Lung (tissue), 17 donors: ENCODE measurements at places on chromosomes 5 and 9. TPM values are rescaled to one million over a fixed set of nuclear protein-coding genes. Genes with fewer than 3 reads are reported as not detected.

DNA sequence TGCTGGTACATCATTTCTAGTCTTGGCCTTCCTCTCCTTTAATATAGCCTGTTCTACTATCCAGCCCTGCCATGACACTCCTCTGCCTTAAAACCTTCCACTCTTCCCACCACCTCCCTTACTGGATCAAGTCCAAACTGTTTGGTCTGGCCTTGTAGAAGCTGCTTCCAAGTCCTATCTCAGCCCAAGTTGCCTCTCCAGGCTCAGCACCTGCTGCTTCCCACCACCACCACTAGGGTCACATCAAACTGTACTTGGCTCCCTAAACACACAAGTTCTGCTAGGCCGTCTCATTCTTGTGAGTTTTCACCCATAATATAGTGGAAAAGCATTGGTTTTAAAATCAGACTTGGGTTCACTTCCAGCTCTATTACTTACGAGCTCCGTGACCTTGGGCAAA is 1.4 kb downstream of the NDUFA8 start:
- DNase-seq: peak; percentile 25

DNA sequence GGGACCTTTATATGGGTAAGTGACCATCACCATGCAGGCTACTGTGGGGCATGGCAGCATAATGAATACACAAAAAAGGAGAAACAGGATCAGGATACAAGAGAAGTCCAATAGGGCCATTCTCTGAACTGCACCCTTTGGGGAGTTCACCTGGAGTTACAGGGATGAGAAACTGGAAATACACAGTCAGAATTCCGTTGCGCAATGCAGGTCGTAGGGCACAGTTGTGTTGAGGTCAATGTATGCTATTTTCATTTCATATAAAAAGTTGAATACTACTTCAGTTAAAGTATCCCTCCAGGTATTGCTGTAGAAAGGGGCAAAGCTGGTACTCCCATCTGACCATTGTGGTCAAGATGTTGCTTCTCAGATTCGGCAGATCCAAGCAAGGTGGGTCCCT is 471.4 kb downstream of the DMRT2 start:
- DNase-seq: no peak

Gene PIP5K1B
- 6.6 TPM for polyA plus RNA-seq

Gene CEP72
- 3.6 TPM for polyA plus RNA-seq
